ENCODE measurements at places on chromosomes 3 and 15.

DNA sequence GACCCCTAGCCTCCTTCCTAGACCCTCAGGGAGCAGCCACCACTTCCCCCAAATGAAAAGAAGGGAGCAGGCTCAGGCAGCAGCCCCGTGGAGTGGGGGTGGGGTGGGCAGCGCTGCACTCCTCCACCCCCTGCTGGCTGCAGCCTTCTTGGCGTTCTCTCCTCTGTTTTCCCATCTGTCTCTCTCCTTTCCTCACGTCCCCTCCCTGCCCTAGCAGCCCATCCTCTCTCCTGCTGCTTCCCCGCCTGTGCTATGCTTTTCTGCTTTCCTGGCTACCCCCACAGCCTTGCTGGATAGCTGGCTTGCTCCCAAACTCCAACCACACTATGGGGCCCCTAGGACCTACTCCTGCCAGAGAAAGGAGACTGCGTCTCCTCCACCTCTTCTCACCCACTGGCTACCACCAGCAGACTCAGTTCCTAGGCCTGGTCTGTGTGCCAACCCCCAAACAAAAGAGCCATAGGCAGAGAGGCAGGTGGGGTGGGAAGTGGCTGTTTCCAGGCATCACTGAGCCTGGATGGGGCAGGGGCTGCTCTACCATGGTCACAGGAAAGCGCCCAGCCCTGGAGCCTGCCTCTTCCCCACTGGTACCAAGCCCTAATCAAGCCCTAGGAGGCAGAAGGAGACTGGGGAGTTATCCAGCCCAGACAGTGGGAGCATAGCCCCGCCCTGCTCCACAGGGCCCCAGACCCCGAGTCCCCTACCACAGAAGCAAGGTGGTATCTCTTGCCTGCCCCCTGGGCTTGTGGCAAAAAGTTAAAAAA, 3.4 kb upstream of the DISP2 start:
- DNase-seq, result no peak

- no peak for DNase-seq
Measured at GRCh38 chr3:169602482-169602881, 61.0 kb downstream of the MECOM start.

DNA sequence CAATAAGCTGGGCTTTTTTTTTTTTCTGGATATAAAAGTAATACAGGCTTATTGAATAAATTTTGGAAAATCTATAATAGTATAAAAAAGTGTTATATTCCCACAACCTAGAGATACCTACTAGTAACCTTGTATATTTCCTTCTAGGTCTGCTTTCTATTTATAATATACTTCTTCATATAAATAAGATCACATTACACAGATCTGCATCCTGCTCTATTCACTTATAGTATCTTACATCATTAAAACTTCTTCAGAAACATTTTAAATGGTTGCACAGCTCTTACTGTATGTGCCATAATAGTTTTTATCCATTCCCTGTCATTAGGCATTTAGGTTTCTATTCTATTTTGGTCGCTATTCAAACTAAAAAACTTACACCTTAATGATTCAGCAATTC, 87.0 kb upstream of the TTBK2 start:
- DNase-seq, result no peak

- DNase-seq, result no peak
Measured at GRCh38 chr15:63497642-63498467, 6.5 kb upstream of the USP3 start.

GRCh38 chr3:128067489-128067888, 15.3 kb downstream of the SEC61A1 start:
- DNase-seq, result no peak

DNA sequence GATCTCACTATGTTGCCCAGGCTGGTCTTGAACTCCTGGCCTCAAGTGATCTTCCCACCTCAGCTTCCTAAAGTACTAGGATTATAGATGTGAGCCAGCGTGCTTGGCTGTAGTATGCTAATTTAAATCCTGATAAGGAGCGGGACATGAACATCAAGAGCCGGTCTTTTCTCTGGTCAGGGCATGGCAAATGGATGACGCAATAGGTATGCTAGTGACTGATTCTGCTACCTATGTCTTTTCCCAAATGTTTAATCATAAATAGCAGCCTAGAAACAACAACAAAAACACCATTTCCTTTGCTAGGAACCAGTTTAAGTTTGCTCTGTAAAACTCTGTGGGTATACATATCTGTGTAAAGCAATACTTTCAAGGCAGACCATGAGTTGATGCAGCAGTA, 64.7 kb downstream of the STARD9 start:
- no peak for DNase-seq

DNA sequence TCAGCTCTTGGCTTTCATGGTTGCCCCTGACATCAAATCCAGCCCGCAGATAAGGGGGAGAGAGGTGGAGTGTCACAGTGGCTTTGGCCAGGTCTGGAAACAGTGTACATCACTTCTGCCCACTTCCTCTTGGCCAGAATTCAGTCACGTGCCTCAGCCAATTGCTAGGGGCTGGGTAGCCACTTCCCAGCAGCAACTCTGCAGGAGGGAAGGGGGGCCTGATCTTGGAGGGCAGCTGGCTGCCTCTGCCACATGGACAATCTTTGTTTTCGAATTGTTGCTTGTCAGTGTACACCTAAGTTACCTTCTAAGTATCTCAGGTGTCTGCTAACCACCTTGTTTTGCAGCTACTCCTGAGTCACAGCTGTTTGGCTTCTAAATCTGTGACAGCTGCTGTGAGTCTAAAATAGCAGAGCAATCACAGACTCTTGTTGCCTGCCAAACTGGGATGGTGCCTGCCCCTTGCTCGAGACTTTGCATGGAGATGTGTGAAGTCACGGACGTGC, 41.0 kb upstream of the LIMD1 start:
- DNase-seq, result no peak

DNA sequence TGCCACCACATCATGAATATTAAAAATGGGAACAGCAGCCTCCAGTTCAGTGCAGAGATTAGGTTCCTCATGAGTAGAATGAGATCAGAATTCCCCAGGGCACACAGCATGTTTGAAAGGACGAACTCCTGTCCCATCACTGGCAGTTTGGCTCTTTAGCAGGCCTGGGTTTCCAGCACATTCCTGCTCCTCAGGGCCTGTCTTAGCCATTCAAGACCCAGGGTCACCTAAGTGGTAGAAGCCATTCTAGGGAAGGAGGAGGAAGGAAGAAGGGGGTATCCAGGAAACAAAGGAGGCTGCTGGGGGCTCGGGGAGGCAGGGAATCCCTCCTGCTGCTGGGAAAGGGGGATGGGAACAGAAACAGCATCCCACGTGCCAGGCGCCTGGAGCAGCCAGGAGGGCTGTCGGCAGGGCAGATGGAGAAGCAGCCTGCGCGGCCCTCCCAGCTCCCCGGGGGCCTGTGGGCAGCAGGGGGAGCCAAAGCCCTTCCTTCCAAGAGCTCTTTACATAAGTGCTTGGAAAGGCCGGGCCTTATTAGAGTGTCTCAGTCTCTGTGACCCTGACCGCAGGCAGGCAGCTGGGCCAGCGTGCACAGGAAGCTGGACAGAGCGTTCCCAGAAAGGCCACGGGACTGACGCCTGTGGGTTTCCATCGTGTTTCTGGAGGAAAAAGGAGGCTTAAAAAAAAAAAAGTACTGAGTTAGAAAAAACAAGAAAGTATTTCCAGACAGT, 24.7 kb downstream of the LOXL1 start:
- DNase-seq, result peak; percentile 49

DNA sequence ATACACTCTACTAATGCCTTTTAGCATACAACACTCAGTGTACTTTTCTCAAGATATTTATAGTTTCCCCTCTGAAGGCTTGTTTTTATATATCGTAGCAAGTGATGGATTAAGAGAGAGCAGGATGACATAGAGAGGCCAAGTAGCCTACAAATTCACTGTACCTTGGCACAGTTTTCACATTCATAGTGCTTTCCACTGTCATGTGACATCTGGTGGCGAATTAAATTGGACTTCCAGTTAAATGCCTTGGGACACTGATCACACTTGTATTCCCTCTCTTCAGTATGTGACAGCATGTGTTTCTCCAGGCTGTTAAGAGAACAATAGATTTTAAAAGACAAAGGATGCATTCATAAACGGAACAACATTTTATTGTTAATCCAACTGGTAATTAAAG, 541.1 kb downstream of the MECOM start:
- DNase-seq, result no peak

- DNase-seq, result no peak
Measured at GRCh38 chr15:66924889-66925288, 140.5 kb upstream of the SMAD3 start.

Measured in stimulated activated CD4-positive, alpha-beta T cell treated with anti-CD3 and anti-CD28 coated beads, Interleukin-1b, Interleukin-23, amount 100 ng/mL, for 1 hour (primary cell).